C1 segment of cervical spinal cord (tissue), 14 donors: ENCODE measurements at places on chromosomes 2 and 18.

DNA sequence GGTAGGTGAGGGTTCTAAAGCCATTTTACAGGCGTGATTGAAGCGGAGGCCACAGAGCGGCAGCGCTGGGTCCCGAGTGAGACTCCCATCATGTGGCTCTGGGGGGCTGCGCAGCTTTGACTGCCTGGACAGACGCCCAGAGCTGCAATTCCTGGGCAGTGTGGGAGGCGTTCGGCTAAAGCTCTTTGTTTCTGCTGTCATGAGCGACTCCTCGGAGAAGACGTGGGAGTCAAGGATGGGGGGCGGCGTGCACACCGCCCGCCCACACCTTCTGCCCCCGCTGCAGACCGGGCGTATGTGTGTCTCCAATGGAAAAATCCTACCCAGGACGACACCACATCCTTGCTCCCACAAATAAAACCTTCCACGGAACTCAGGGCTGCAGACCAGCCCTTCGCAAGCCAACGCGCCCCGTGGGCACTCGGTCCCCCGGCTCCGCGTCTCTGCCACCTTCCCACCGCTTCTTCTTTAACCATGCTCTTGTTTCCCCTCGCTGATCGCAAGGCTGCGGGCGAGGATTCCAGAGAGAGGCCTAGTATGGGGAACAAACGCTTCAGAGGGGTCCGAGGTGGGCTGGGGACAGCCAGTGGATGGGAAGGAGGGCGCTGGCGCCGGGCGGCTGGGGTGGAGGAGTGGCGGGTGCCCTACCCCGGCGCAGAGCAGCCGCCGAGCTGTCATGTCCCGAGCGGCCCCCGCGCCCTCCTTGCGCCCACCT is 680 bp upstream of the LBH start:
- DNase-seq: no peak

- DNase-seq: no peak
Observed at GRCh38 chr2:173441222-173441621, 86.5 kb downstream of the CDCA7 start.

- no peak for DNase-seq
Observed at GRCh38 chr2:113212245-113213060, 38.7 kb downstream of the PSD4 start.

- DNase-seq: peak; percentile 37
Observed at GRCh38 chr2:199485732-199486335, 28.1 kb upstream of the SATB2 start.

DNA sequence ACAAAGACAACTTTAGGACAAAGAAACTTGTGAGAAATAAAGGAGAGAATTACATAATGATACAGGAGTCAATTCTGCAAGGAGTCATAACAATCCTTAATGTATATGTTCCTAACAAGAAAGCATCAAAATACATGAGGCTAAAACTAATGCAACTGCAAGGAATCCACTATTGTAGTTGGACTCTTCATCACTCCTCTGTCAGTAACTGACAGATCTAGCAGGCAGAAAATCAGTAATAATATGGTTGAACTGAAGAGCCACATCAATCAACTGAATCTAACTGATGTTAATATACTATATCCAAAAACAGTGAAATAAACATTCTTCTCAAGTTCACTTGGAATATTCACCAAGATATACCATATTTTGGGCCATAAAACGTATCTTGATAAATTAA is 1806.4 kb upstream of the CELF4 start:
- no peak for DNase-seq

GRCh38 chr2:144003460-144004075 is 516.4 kb downstream of the ZEB2 start:
- DNase-seq: no peak

DNA sequence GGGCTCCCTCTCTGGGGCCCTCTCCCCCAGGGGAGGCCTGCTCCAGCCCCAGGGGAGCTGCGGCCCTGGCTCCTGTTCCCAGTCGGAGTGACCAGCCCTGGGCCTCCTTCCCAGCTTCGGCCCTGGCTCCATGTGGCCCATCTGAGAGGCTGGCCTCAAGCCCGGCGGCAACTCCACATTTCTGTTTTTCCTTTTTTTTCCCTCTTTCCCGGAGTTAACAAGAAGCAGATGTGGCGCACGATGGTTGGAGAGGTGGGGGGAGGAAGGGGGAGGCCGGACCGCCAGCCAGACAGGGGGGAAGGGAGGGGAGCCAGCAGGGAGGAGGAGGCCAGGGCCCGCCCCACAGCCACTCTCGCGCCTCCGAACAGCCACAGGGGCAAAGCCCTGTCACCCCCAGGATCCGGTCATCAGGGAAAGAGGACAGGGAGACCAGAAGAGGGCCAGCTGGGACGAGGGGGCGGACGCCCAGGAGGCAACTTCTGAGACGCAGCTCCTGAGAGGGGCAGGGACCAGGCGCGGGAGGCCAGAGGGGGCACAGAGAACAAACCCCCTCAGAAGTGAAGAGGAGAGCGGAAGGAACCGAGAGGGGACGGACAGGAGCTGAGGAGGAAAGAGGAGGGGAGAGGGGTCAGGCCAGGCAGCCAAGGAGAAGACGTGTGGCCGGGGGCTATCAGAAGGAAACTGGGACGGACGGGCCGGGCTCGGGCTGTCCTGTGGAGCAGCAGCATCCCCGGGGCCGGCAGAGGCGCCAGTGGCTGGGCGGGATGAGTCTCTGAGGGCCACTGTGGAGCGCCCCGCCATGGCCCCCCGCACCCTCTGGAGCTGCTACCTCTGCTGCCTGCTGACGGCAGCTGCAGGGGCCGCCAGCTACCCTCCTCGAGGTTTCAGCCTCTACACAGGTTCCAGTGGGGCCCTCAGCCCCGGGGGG is at the start of gene EMILIN1:
TSS of gene EMILIN1 (plus strand) at position 349 of the 928 bp plus-strand sequence. CDS start at position 800, 451 bp downstream.
- DNase-seq: peak; percentile 67

GRCh38 chr2:217045700-217046475 is 186.0 kb upstream of the TNP1 start:
- no peak for DNase-seq

DNA sequence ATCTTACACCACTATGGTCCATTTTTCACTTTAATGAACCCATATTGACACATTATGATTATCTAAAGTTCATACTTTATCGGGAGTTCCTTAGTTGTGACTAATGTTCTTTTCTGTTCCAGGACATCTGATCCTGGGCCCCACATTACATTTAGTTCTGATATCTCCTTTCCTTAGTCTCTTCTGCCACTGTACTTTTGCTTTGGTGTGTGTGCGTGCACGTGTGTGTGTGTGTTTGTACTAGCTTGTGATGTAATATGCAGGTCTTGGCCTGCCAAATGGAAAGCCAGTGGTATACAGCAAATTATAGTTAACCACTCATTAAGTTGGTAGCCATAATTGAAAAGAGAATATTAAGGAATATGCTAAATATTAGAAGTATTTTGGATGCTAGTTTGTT is 88.0 kb downstream of the CDC42EP3 start:
- DNase-seq: no peak

- DNase-seq: no peak
Observed at GRCh38 chr2:120206022-120206581, 17.1 kb downstream of the TMEM185B start.

DNA sequence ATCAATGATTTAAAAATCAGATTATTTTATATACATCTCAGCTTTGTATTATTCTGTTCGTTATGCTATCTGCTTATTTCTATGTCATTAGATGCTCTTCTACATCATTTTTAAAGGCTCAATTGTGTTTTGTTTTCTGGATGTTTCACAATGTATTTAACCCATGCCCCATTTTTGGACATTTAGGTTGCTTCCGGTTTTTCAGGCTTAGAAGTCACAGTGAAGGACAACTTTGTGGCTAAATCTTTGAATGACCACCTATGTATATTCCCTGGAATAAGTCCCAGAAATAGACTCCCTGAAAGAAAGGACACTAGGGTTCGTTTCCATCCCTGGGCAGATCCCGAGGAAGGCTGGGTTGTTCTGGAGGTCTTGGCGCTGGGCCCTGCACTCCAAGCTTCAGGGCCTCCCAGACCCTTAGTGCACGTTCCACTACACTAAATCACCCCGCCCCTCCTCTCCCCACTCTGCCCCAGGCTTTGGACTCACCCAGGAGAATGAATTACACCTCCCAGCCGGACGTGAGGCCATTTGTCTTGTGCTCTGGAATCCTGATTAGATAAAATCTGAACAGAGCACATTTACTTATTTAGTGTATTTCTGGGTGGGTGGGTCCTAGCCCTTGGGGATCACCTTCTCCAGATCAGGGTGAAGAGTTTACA is 188.2 kb downstream of the ZFP36L2 start:
- DNase-seq: no peak

GRCh38 chr2:10819714-10820314 is 7.2 kb upstream of the PDIA6 start:
- no peak for DNase-seq

- no peak for DNase-seq
Observed at GRCh38 chr2:33180915-33181314, 234.2 kb downstream of the LTBP1 start.

GRCh38 chr18:60027397-60027796 is 127.6 kb downstream of the PMAIP1 start:
- peak; percentile 28 for DNase-seq

DNA sequence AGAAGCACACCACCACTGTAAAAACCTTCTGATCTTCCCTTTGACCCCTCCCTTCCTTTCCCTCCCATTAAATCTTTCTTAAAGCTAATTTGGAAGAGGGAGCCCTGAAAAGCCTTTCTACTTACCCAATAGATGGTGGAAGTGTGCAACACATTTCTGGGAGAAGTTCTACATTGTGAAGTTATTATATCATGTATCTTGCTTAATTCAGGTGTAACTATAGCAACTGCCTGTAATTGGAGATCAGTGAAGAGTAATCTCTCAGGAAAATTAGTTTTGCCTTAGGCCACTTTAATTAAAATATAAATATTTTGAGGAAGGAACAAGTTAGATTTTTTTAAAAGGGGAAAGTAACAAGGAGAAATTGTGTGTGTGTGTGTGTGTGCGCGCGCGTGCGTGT is 266.0 kb downstream of the SH3BP4 start:
- DNase-seq: no peak

DNA sequence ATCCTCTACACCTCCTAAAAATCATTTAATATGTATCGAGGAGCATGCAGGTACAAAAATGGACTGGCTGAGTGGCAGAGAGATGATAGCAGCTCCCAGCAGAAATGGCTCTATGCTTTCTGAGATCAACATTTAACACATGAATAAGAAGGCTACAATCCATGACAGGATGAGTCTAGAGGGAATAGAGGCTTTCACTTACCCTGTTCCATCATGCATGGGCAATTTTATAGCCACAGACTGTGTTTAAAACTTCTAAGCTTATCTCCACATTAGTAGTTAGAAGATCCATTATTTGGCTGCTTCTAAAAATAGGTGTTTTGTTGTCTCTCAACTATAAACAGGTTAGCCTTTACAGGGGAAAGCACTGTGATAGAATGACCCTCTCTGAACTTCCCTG is 149.1 kb upstream of the ARHGAP28 start:
- DNase-seq: no peak

DNA sequence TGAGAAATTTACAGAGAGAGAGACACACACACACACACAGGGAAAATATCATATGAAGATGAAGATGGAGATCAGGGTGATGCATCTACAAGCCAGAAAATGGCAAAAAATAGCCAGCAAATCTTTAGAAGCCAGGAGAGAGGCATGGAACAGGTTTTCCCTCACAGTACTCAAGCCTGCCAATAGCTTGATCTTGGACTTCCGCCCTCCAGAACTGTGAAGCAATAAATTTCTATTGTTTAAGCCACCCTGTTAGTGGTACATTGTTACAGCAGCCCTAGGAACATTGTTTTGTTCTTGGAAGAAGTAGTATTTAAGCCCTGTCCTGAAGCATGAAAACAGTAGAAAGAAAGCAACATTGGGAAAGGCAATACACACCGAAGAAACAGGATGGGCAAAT is 292.0 kb upstream of the LRP1B start:
- DNase-seq: no peak

- peak; percentile 35 for DNase-seq
Observed at GRCh38 chr18:13823707-13824395, at the start of gene MC5R. Gene MC5R (plus strand): TSS chr18:13824149. CDS start chr18:13825766, 1,617 bp downstream.

DNA sequence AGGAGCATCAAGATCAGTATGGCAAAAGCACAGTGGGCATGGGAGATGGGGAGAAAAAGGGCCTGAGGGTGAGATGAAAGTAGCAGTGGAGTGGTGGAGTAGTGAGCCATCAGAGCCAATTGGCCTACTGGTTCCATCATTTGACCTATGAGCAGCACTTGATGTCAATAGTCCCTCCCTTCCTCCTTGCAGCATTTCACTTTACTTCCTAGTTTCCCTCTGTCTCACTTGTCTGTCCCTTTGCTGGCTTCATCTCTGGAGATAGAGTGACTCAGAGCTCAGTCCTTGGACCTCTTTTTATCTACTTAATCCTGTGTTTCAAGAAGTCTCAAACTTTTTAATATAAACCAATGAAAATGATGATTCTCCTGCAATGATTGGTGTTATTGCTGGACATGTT is 32.1 kb downstream of the FBXO48 start:
- DNase-seq: no peak

GRCh38 chr2:76679025-76679396 is 843.2 kb downstream of the LRRTM4 start:
- DNase-seq: no peak

DNA sequence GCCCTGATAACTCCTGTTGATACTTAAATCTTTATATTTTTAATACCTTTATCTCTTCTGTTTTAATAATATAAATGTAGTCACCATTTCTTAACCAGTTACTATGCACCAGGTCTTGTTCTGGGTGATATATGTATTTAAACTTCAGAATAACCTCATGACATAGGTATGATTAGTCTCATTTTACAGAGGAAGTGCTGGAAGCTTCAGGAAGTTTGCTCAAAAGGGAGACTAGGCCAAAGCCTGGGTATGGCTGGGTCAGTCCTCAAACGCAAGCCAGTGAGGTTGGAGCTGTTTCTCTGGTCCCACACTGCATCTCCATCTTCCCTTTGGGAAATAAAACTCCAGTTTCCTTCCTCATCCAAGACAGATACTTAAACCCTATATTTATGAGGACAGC is 204.7 kb upstream of the TANK start:
- DNase-seq: no peak
